ENCODE measurements at places on chromosomes 2 and 18.

DNA sequence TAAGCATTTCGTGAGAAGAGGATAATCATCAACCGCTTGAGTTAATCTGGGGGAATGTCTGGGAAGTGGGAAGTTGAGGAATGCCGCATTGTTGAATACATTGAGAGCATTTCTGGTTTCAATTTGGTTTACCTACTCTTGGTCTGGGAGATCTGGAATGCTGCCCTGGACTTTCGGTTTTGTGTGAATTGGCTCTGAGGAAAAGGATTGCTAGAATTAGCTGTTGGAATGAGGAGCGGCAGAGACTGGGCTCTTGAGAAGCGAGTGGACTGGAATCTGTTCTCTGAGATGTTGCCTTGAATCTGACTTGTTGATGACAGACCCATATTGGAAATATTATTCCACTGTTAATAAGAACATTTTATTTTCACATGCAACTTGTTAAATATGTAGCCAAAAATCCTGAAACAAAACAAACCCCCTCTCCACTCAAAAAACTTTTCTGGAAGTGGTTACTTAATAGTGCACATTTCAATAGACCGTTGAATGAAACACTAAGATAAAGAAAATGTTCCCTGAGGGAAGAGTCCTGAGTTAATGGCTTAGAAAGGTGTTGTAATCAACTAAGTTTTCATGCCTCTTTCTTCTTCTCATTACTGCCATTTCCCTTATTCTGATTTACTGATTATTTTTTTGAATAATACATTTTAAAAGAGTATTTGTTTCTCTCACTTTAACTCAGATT, 50.8 kb downstream of the PTPRM start:
- no peak for DNase-seq

DNA sequence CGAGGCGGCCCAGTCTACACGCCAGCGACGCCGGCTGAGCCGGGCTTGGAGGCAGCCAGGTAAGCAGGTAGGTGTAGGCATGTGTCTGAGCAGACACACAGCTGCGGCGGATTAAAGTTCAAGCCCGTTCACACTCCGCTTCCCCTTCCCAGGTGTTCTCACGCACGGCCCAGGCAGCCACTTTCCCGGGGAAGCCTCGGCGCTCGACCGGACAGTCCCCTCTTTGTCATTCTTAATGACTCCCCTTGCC, 367 bp downstream of the TGFA start:
- no peak for DNase-seq

GRCh38 chr2:160574468-160575140, 81.0 kb upstream of the RBMS1 start:
- DNase-seq: no peak

GRCh38 chr2:22499082-22499839, 885.7 kb upstream of the KLHL29 start:
- no peak for DNase-seq

DNA sequence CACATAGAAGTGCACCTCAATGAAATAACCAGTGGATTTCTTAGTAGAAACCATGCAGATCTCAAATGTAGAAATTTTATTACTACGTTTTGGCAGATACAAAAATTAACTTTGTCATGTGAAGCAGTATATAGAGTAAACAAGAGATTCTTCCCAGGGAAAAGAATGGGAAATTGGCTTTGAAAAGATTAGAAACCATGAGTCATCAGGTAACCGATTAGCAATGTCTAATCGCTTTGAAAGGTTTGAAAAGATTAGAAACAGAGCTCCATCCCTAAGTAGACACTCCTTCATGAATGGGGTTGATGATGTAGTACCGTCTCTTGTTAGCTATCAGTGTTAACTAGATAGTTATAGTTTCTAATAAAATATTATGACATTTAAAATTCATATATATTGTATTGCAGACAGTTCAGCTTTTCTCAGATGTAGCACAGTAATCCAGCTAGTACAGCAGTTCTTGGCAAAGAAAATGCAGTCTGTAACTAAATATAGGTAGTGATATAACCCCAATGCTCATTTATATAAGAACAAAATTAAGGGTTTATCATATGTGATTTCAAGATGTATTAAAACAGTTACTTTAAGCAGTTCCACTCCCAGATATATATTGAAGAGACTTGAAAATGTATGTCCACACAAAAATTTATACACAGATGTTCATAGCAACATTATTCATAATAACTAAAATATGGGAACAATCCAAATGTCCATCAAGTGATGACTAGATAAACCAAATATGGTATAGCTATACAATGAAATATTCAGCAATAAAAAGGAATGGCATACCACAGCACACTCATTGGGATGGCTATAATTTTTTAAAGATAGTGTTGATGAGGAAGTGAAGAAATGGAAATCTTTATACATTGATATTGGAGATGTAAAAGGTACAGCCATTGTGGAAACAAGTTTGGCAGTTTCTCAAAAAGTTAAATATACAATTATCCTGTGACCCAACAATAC, 113.9 kb downstream of the PTPN4 start:
- no peak for DNase-seq

DNA sequence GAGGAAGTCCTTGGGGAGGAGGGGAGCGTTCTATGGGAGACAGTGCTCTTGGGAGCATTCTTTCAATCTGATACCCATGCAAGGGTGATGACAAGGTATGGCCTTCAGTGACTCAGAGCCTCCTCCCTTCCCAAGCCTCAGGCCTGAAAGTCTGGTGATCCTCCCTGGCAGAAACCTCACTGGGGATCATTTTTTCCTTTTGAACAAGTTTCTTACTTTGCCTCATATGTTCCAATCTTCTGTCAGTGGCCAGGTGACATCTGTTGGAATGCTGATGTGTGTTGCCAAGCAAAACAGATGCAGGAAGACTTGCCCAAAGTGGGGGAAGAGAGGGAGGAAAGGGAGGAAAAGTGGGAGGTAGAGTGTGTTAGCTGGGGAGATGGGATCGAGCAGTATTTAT, 224.8 kb downstream of the NEDD4L start:
- no peak for DNase-seq

DNA sequence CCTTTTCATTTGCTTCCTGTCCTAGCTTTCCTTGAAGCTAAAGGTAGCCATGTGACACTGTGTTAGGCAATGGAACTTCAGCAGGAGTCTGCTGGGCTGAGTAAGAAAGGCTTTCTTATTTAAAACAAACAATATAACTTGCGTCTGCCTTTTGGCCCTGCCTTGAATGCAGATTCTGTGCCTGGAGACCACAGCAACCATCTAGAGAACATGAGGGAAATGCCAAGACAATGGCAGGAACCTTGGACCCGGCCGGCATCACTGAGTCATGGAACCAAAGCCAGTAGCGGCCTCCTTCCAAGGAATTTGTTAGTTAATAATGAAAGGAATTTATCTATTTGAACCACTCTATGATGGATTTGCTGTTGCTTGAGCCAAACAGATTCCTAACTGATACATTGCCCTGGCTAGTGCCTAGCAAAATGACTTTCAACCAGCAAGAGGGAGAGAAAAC, 207.5 kb upstream of the EPHA4 start:
- DNase-seq: no peak

DNA sequence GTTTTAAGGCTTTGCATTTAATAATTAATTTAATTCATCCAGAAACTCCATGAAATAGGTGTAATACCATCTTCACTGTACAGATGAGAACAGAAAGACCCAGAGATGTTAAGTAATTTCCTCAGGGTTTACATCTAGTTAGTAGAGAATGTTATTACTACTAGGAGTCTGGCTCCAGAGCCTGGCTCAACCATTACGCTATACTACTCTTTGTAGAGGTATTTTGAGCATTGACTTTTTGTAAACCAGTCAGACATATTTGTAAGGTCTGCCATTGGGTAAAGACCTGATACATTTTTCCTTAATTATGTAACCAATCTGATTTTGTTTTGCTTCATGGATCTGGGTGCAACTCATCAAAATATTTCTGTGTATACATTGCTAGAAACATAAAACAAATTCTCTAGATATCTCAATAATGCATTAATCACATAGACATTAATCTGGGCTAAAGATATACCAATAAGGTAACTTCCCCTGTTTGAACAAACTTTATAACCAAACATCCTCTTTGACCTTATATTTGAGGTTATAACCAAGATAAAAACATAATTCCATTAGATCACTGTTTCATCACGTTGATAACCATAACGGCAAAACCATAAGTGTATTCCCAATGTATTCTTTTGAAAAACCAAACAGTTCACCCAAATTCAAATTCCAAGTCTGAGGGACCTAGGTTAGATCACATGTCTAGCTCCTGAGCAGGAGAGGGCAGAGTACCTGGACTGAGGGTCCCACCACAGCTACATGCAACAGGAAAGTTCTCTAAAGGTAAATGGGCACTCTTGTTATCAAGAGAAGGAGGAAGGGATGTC, 135.0 kb downstream of the IKZF2 start:
- DNase-seq: no peak

DNA sequence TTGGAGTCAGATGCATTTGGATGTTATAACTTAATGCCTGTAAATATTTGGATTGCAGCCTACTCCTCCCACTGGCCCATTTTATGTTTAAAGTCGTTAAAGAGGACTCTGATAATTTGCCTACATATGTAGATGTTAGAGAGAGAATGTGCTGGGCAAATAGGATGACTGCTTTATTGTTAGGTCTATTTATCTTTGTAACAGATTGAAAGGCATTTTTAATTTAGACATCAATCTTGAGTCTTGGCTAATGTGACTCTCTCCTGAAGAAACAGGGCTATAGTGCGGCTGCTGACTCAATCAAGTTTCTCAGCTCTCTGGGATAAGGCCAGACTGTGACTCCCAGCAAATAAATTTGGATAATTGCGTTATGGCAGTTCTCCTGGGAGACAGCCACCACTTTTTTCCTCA, 1101.4 kb downstream of the CBLN2 start:
- no peak for DNase-seq

DNA sequence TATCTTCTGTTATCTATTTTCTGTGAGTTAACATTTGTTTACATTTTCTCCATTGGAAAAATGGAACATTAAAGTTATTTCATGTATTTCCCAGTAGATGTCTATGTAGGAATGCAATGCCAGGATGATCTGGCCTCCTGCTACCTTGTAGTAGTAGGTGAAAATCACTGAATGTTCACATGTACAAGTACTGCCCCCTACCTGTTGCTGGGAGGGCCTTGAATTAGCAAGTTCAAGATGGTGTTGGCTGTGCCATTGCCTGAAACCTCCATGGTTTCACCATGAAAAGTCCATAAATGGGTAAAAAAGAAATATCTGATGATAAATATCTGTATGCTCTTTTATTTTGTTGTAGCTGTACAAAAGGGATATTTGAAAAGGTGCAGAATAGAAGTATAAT, 30.7 kb downstream of the XRCC5 start:
- DNase-seq: no peak

- DNase-seq: no peak
These were observed 197.7 kb downstream of the MTX2 start for GRCh38 chr2:176466918-176467452.

- DNase-seq: no peak
These were observed 363.3 kb upstream of the TFPI start for GRCh38 chr2:187917535-187917934.

- DNase-seq: no peak
These were observed 55.4 kb upstream of the NCOA1 start for GRCh38 chr2:24435391-24436316.

- DNase-seq: no peak
These were observed 354.7 kb downstream of the NBAS start for GRCh38 chr2:15206419-15206818.

- no peak for DNase-seq
These were observed 96.2 kb downstream of the COPS8 start for GRCh38 chr2:237181844-237182243.

DNA sequence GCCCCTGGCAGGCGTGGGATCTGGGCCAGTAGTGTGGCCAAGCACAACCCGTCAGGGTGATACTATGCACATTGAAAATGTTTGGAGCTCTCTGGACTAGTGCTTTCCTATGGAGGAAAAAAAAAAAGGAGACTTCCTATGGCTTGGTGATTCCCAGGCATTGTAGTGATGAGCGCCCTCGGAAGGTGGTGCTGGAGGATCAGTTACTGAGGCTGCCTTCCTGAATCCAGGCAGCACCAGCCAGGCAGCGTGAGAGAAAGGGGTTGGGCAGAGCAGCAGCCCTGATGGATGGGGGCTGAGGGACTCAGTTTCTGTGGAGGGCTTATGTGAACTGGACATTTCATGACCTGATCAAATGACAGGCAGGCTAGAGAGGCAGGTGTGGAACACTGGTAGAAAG, 70.9 kb downstream of the CHRNA1 start:
- no peak for DNase-seq

DNA sequence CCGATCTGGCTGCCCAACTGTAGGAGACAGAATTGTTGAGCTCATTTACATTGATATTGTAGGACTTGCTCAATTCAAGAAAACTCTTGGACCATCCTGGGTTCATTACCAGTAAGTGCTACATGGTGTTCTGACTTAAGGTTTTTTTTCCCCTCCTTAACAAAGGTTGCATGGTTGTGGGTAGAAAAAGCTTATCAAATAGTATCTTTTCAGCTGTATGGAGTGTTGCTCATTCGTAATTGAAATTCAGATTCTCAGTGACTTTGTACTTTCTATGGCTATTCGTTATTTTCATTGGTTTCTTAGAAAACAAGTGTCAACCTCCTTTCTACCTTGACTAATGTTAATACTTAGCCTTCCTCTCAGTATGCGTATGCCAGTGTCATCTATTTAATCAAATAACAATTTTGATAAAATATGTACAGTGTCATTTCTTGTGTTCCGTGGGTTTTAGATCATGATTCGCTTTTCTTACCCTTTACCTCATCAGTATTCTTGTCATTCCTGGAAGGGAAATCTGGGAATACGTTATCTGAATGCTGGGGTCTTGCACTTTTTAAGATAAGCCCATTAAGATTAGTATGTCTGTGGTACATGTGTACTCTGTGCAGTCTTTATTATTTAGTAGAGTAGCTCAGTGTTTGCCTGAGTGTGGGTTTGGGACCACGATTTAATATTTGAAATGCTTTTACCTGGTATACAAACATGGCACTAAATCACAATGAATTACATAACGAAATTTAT, 91.3 kb downstream of the MGAT5 start:
- DNase-seq: no peak

DNA sequence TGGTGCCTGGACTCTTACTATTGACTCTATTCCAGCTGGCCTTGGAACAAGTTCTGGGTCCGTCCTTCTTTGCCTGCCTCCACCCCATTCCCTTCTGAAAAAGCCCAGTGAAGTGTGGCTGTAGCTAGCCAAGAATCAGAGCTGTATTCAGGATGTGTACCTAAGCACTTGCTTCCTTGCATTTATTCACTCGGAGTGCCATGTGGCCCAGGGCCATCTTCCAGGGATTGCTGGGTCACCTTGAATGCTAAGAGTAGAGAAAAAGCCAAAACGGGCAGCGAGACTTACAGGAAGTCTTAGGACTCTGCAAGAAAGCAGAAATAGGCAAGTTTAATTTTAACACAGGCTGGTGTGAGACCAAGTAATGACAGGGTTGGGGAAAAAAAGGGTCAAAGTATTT, 4.1 kb downstream of the ITGA6 start:
- DNase-seq: no peak

GRCh38 chr2:54585136-54585733, 129.1 kb downstream of the SPTBN1 start:
- DNase-seq: no peak

- DNase-seq: no peak
These were observed 15.0 kb upstream of the RNF103 start for GRCh38 chr2:86638712-86639111.
